Activated CD8-positive, alpha-beta memory T cell treated with anti-CD3 and anti-CD28 coated beads for 36 hours (primary cell): ENCODE measurements at places on chromosomes 6 and 20. TPM values are rescaled to one million over a fixed set of nuclear protein-coding genes. Genes with fewer than 3 reads are reported as not detected.

The ZSCAN23 gene
- 1.3 TPM for total RNA-seq

The TMEM170B gene
- 2.9 TPM for total RNA-seq

The VIP gene
- not detected for total RNA-seq

The WFDC2 gene
- not detected for total RNA-seq

The TBXT gene
- total RNA-seq = not detected

The SIRPB1 gene
- 1.4 TPM for total RNA-seq

The PPP1R16B gene
- total RNA-seq = 156 TPM

The ULBP1 gene
- total RNA-seq = 1.3 TPM

The DAAM2 gene
- not detected for total RNA-seq

The PAX1 gene
- total RNA-seq = not detected

The RBM24 gene
- not detected for total RNA-seq

The FGD2 gene
- 1.2 TPM for total RNA-seq

The POLH gene
- total RNA-seq = 35.3 TPM

The RIPPLY2 gene
- not detected for total RNA-seq

The TSHZ2 gene
- total RNA-seq = 0.76 TPM

The L3MBTL1 gene
- 4.4 TPM for total RNA-seq

The SSTR4 gene
- total RNA-seq = not detected

The RTN4IP1 gene
- total RNA-seq = 11.6 TPM

The TCF15 gene
- not detected for total RNA-seq

The MRPL18 gene
- total RNA-seq = 130 TPM

The KHDC1L gene
- total RNA-seq = 0.31 TPM

The FAM184A gene
- total RNA-seq = 2.8 TPM

The HDDC2 gene
- 113 TPM for total RNA-seq

The PSMF1 gene
- 178 TPM for total RNA-seq

The FAM209B gene
- 0.48 TPM for total RNA-seq

The SGK2 gene
- 0.15 TPM for total RNA-seq

The SLPI gene
- total RNA-seq = not detected

The HAO1 gene
- total RNA-seq = not detected

The MAPK13 gene
- total RNA-seq = 70.1 TPM

The OR2J3 gene
- total RNA-seq = not detected

The ESR1 gene
- 0.02 TPM for total RNA-seq

The STMN3 gene
- 14.5 TPM for total RNA-seq

The SIRPA gene
- total RNA-seq = not detected

The TSBP1 gene
- not detected for total RNA-seq

The SIRPD gene
- not detected for total RNA-seq

The XKR7 gene
- total RNA-seq = 0.02 TPM

The GPR63 gene
- total RNA-seq = 1.7 TPM

The BPHL gene
- 9.2 TPM for total RNA-seq

The ATP6V1G2 gene
- total RNA-seq = 1.4 TPM

The IRF4 gene
- total RNA-seq = 662 TPM

The BHLHE23 gene
- total RNA-seq = not detected

The ZKSCAN3 gene
- total RNA-seq = 2.8 TPM

The KCNQ2 gene
- total RNA-seq = not detected

The GNRH2 gene
- total RNA-seq = 0.99 TPM

The C6orf120 gene
- total RNA-seq = 23.1 TPM

The GPR6 gene
- total RNA-seq = not detected

The HFE gene
- total RNA-seq = 0.19 TPM

The TRAPPC3L gene
- not detected for total RNA-seq

The CYP39A1 gene
- not detected for total RNA-seq

The PSORS1C1 gene
- not detected for total RNA-seq

The GJA10 gene
- total RNA-seq = not detected

The OPN5 gene
- total RNA-seq = not detected

The OR2H1 gene
- not detected for total RNA-seq

The BMP6 gene
- total RNA-seq = not detected

The BIRC7 gene
- total RNA-seq = not detected

The MRPL2 gene
- total RNA-seq = 97.2 TPM

The ASIP gene
- not detected for total RNA-seq

The GUCA1A gene
- total RNA-seq = not detected
